Activated naive CD4-positive, alpha-beta T cell (primary cell): ENCODE measurements at places on chromosomes 2 and 18.

- no peak for DNase-seq
These were observed 326.1 kb upstream of the HS6ST1 start for GRCh38 chr2:128644718-128645256.

- DNase-seq: no peak
These were observed 109.5 kb downstream of the NXPH2 start for GRCh38 chr2:138670734-138671133.

DNA sequence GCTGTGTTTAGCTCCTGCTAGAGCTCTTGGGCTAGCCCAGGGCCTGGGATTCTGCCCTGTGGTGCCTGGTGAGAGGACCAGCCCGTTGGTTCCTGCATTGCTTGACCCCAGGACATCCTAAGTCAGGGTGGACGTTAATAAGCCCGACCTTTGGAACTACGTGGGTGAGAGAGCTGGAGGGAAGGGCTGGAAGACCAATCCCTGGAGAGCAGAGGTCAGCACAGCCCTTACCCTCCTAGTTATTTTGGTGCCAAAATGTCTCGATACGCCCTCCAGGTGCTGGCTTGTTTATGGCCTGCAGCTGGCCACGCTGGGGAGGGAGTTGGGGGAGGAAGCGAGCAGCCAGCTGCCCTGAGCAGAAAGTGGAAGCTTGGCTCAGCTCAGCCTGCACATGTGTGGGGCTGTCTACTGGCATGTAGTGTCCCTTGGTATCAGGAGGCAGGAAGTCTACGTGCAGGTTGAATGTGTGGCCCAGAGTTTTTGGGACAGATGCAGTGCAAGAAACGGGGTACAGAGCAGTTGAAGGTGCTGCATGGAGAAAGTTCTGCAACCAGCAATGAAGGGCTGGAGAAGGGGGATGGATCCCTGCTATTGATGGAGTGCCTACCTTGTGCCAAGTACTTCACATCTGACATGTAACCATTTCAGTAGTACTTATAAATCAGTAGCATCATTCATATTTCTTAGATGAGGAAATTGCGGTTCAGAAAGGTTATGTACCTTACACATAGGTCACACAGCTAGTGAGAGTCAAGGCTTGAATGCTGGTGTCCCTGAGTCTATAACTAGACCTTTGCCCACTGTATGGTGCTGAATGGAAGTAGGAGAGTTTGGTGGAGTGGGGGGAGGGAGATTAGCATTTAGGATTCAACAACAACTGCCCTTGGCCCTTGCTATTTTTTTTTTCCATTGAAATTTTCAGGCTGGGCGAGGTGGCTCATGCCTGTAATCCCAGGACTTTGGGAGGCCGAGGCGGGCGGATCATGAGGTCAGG is 5.0 kb upstream of the DGKD start:
- DNase-seq: no peak

GRCh38 chr2:63054841-63055225 is 4.2 kb downstream of the OTX1 start:
- no peak for DNase-seq

GRCh38 chr2:69385443-69386151 is 1.4 kb downstream of the GFPT1 start:
- DNase-seq: no peak

GRCh38 chr18:629269-630150 is 27.9 kb upstream of the TYMS start:
- no peak for DNase-seq

DNA sequence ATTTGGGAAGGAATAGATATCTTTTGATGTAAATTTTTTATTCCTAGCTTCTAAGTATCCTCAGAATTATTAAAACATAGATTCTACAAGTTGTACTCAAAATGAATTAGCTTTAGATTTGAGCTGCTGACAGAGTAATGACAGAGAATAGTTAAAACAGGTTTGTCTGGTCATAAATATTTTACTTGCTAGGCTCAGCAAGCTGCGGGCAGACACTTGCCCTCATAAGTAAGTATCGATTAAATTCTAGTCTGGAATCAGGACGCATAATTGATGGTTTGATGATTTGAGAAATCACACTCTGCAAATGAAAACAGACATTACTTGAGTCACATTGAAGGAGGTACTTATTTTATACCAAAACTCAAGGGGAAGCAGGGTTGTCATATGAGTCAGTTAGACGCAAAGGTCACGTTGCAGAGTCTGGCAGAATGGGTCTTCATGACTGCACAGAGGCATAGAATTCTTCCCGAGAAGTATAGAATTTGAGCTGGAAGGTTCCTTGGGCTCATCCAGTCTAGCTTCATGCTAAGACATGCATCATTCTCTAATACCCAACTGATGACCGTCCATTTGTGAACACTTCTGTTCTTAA is 27.5 kb downstream of the ARL4C start:
- DNase-seq: no peak

GRCh38 chr2:160491911-160492371 is 1.7 kb downstream of the RBMS1 start:
- DNase-seq: no peak

DNA sequence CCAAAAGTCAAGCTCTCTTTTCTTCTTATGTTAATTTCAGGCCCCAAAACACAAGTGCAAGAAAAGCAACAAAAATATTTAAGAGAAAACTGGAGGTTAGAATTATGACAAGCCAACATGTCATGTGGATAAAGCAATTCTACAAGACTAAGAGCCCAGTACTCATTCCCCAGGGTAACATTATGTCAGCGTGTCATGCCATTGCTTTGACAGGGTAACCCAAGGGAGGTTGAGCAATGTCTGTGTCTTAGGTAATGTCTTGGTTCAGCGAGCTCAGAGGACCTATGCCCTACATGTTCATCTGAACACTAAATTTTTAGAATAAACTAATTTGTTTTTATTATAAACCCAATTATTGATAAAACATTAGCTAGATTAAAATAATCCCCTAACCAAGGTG is 173.2 kb upstream of the ZNF804A start:
- DNase-seq: no peak

DNA sequence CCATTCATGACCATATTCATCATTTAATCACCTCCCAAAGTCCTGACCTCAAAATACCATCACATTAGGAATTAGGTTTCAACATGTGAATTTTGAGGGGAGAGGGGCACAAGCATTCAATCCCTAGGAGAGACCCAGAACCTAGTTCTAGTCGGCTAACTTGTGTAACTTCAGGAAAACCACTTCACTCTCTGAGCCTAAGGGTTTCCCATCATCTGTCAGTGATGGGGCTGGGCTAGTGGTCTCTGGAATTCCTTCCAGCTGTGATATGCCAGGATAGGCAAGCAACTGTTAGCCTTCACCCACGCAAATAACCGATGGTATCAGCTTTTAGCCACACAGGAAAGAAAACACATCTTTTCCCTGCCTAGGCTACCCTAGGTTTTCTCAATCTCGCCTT is 52.5 kb upstream of the MEX3C start:
- no peak for DNase-seq

GRCh38 chr18:3706279-3707097 is 256.5 kb downstream of the TGIF1 start:
- no peak for DNase-seq

DNA sequence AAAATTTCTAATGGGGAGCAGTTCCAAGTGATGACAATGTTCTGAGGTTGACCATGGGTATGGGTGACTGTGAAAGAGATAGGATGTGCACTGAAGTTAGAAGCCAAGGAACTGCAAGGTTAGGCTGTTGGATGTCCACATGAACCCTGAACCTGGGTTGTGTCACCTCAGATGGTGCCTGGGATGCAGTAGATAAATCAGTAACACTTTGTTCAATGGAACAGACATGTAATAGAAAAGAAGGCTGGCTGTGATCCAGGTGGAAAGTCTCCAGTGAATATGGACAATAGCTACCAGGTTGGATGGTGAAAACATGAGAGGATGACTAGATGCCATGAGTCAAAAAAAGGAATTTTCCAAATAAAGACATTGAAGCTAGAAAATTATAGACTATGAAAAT is 131.4 kb downstream of the TRABD2A start:
- DNase-seq: no peak

DNA sequence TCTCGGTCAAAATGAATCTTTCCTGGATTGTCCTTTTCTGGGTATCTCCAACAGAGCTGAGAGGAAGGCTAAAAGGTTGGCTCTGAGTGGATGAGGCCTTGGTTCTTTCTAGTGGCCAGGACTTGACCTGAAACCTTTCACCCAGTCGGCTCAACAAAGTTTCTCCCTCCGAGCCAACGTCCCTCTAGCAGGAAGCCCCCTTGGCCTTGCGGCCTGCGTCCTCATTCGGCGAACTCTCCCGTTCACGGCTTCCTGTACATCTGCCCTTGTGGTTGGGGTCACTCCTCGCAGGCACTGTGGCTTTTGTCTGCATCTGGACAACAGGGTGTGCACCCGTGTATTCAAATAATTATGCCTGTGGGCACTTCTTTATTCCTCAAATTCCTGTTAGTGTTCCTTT is 9.4 kb upstream of the SIX3 start:
- no peak for DNase-seq

GRCh38 chr2:152432206-152432653 is 97.3 kb downstream of the FMNL2 start:
- DNase-seq: no peak

- DNase-seq: no peak
These were observed 35.6 kb downstream of the COA5 start for GRCh38 chr2:98572676-98573075.

- DNase-seq: no peak
These were observed 42.2 kb upstream of the CCDC68 start for GRCh38 chr18:55001394-55002024.

GRCh38 chr2:137940154-137940553 is 24.1 kb upstream of the HNMT start:
- no peak for DNase-seq

- DNase-seq: no peak
These were observed 297.0 kb downstream of the BCL2 start for GRCh38 chr18:63022429-63023022.

GRCh38 chr2:165877565-165878550 is 75.7 kb downstream of the TTC21B start:
- DNase-seq: no peak

DNA sequence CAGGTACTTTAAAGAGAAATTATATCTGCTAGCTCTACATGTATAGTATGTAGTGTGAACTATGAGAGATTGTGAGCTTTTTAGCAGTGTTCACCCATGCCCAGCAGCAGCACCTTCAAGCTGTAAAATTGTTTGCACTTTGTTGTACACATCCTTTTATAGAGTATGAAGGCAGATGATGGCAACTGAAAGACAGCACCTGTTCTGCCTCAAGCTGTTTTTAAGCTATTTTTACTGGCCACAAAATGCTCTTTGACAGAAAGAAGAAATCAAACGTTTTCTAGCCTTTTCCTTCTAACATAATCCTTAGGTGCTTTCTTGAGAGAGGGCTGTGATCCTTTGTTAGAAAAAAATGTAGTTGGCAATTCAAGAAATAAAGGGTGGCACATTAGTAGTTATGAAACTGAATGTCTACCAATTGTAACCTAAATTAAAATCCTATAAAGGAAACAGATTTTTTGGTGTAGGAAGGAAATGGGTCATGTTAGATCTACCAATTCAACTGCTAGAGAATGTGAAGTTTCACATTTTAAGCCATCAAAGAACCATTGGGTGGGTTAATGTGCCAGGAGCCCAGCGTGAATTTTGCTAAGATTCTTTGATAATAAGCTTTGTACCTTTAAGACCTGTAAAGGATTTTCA is 59.5 kb downstream of the R3HDM1 start:
- no peak for DNase-seq

DNA sequence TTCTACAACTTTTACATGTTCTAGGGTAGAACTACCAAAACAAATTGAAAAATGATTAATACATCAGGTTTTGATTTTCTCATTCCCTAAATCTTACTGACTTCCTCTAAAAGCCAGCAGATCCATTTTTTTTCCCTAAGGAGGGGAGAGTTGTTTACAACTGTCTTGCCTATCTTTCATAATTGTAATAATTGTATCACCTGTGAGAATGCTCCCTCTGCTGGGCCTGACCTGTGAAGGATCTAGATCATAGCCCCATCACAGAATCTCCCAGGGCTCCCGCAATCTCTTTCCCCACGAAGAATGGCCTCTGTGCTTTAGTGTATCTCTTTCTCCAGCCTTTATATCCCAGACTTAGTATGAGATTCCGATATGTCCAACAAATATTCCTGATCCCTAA is 9.1 kb downstream of the LOXL3 start:
- no peak for DNase-seq

GRCh38 chr18:78006006-78006773 is 756.5 kb downstream of the GALR1 start:
- DNase-seq: no peak

GRCh38 chr2:108301558-108301957 is 12.9 kb downstream of the SULT1C2 start:
- no peak for DNase-seq

DNA sequence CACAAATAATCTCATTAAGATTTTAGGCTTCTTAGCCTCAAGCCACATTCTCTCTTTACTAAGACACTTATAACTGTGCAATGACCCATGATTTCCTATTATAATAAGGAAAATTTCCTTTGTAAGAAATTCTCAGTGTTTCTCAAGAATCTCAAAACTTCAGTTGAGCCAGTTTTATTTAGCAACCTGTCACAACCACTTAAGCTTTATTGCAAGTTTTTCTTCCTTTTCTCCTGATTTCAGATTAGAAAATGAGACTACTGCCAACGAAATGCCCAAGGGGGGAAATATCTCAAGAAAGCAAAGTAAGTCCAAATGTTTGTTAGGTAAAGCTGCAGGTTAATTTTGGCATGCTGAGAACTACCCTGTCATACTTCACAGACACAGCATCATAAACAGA is 178.5 kb downstream of the THADA start:
- DNase-seq: no peak

- DNase-seq: no peak
These were observed 51.5 kb upstream of the PHLPP1 start for GRCh38 chr18:62663731-62664336.

DNA sequence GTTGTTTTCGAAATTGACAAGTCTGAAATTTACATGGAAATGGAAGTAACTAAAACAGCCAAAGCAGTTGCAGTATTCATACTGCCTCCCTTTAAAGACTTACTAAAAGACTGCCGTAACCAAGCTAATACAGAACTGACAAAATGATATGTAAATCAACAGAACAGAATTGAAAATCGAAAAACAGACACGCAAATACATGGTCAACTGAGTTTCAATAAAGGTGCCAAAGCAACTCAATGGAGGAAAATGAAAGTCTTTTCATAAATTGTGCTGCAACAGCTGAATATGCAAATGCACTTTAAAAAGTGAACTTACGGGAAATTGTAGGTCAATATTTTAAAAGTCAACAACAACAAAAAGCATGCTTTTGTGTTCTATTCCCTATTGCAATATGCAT is 34.2 kb downstream of the TMEM131 start:
- DNase-seq: no peak

GRCh38 chr2:215773728-215774127 is 239.6 kb downstream of the MREG start:
- no peak for DNase-seq

DNA sequence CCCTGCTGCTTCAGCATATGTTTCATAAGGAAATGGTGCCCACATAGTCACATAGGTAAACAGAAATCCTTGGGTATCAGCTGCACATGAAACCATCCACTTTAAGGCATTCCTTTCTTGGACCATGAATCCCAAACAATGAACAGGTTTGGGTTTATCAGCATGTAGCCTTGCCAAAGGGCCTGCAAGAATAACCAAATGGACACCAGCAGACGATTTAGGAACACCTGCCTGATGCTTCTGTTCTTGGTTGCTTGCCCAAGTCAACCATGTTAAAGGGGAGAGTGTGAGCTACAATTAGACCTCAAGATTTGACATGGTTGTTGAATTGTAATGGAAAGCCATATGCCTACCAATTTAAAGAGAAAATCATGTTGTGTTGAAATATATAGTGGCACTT is 1342.7 kb upstream of the PIK3C3 start:
- no peak for DNase-seq

- no peak for DNase-seq
These were observed 282.1 kb upstream of the EPAS1 start for GRCh38 chr2:46014911-46015654.

GRCh38 chr2:38146275-38146906 is 70.4 kb upstream of the CYP1B1 start:
- no peak for DNase-seq
